ENCODE measurements at places on chromosomes 12 and 14.
A peak's percentile ranks its signal among the peaks of the same experiment; 100 is the strongest.

DNA sequence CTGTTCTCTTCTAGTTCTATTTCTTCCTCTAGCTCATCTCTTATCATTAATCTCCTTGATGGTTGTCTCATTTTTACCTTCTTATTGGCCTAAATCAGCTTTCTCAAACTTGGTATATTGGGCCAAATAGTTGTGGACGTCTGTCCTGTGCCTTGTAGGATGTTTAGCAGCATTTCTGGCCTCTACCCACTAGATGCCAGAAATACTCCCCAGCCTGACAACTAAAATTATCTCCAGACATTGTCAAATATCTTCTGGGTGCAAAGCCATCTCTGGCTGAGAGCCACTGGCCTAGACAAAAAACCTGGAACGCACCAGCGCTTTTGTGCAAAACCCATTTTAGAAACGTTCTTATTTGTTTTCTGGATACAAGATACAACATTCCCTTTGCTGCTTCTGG, 38.8 kb upstream of the LRRC10 start:
- no peak for DNase-seq

DNA sequence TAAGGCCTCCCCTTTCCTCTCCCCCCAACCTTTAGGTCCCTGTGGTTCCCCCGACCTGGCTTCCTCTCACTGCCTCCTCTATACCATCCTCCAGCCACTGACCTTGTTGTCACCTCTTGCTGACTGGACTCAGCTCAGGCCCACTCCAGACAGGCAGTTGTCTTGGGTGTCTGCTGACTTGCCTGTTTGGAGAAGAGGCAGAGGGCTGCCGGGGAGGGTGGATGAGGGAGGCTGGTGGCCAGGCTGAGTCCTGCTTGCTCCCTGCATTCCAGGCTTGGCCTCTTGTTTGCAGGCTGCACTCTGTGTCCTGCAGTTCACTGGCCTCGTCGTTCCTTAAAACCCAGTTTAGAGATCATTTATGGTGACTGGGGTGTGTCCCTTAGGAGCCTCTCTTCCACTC, 31.0 kb upstream of the RD3L start:
- no peak for DNase-seq

DNA sequence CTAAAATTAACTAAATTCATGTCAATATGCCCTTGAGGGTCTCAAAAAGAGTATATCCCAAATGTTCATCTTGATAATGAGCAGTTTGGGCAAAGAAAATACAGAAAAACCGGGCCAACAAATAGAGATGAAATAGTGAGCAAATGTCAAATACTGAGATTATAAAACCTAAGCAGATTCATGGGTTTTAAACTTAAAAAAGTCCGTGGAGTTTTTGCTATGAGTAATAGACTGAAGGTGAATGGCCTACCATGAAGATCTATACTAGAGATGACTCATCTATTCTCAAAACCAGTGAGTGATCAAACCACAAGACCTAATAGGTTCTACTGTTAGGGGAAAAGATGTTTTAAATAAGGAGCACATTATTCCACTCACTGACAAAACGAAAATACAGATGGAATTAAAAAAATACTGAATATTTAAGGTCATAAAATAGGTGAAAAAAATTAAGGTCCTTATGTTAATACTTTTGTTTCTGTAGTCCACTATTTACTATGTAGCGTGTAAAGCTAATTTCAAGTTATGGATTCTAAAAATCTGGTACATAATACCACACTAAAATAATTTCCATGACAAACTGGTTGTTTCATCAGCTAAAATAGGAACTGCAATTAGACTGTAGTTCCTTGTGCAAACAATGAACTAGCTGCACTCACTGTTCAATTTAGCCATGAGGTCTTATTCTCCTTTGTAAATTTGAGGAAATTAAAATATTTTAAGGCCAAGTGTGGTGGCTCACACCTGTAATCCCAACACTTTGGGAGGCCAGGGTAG, 5.0 kb downstream of the HNRNPC start:
- no peak for DNase-seq

- no peak for DNase-seq
These were observed 18.7 kb downstream of the RFX4 start for GRCh38 chr12:106601496-106601895.

DNA sequence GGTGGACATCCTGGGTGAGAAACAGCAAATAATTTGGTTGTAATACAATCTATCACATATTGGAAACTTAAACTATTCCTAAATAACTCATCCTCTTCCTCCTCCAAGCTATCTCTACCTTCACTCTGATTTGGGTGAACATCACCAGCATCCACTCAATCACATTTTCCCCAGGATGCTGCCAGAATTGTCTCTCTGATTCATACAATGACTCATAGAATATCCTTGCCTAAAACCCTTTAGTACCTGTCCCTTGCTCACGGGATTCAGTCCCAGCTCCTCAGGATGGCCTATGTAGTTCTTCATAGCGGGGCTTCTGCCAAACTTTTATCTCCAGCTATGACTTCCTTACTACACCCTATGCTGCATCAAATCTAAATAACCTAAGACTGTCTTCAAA, 146.8 kb downstream of the EMP1 start:
- no peak for DNase-seq

- DNase-seq, result no peak
These were observed 323.6 kb downstream of the TMTC2 start for GRCh38 chr12:83010169-83010804.

DNA sequence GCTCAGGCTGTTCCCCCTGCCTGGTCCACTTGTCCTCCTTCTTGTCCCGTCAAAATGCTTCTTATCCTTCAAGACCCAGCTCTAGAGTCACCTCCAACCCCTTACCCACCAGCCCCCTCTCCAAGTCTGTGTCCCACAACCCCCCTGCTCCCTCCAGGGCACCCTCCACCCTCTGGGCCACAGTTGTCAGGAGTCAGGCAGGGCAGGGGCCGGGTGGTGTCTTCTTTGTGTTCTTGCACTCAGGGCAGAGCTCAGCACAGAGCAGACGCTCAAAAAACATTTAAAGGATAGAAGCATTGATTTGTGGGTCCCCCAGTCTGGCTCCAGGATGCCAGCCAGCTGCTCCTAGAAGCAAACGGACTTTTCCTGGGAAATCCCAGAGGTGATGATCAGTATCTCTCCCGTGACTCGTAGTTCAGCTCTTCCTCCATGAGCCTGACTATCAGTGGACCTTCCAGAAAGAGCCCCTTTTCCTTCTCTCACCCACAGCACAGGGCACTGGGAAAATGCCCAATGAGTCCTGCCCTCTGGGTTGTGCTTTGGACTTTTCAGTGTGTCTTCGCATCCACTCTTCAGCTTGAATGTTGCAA, 17.2 kb upstream of the BDKRB1 start:
- DNase-seq, result no peak

GRCh38 chr12:106070611-106071010, 68.1 kb downstream of the NUAK1 start:
- no peak for DNase-seq

- DNase-seq, result no peak
These were observed 811 bp downstream of the TMCC3 start for GRCh38 chr12:94649349-94650142.

GRCh38 chr14:61691495-61691894, 3.8 kb upstream of the HIF1A start:
- DNase-seq, result no peak

GRCh38 chr14:54975856-54976255, 51.0 kb downstream of the WDHD1 start:
- no peak for DNase-seq

- no peak for DNase-seq
These were observed 104.0 kb downstream of the CCDC91 start for GRCh38 chr12:28294300-28294699.

- DNase-seq, result no peak
These were observed 108.3 kb downstream of the SEC23A start for GRCh38 chr14:38994731-38995130.

- no peak for DNase-seq
These were observed 64.9 kb upstream of the PCED1B start for GRCh38 chr12:47014474-47014873.

DNA sequence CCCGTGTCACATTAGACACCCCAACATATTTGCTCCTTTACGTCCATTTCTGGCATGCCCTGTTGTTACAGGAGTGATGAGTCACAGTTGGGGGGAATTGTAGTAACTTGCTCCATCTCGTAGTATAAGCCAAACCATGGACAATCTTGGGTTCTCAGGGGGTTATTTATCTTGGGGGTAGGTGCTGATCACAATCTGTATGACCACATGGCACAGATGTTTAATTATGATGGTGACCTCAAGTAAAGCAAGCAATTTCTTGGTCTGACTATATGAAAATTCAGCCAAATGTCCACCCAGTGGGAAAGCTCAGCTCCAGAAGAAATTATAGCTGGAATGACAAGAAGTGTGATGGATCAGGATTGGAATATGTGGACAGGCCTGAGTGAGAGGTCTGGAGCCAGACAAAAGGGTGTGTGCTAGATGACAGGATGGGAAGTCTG, 32.1 kb upstream of the STON2 start:
- no peak for DNase-seq

DNA sequence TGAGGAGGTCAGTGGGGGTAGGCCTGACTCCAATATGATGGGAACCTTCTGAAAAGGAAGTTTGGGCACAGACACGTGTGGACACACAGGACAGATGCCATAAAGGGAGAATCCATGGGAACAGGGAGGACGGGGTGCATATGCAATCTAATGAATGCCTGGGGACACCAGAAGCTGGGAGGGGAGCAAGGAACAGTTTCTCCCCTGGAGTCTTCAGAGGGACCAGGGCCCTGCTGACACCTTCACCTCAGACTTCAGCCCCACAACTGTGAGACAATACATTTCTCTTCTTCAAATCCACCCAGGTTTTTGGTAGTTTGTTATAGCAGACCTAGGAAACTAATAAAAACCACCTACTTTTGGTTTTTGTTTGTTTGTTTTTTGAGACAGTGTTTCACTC, 35.2 kb upstream of the CLIP1 start:
- no peak for DNase-seq

DNA sequence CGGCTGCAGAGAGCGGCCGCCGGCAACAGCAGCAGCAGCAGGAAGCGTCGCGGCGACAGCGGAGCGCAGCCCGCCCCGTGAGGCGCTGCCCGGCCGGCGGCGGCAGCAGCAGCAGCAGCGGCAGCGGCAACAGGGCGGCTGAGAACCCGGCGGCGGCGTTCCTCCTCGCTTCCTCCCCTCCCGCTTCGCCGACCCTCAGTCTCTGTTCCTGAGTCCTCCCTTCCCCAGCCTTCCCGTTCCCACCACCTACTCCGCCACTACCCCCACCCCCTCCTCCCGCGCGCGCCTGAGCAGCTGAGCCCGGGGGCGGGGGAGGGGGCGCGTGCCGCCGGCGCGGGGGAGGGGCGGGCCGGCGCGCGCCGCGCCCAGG, 310 bp downstream of the BICDL1 start:
- DNase-seq, result peak; percentile 59

DNA sequence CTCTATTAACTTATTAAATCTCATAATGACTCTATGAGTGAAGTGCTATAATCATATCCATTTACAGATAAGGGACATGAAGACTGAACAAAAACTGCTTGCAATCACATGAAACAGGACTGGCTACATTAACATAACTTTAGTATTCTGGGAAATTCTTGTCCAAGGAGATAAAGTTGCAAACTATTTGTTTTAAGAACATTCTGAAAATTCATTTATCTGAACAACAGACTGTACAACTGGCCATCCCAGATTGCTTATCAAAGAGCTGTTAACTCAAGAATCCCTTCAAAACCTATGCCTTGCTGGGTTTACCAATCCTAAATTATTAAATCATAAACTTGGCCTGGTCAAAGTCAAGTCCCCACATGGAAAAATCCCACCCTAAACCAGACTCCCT, 39.2 kb upstream of the POC1B start:
- DNase-seq, result no peak

GRCh38 chr12:105858981-105859710, 279.6 kb downstream of the NUAK1 start:
- DNase-seq, result no peak
